ENCODE measurements at places on chromosomes 12 and 14.

DNA sequence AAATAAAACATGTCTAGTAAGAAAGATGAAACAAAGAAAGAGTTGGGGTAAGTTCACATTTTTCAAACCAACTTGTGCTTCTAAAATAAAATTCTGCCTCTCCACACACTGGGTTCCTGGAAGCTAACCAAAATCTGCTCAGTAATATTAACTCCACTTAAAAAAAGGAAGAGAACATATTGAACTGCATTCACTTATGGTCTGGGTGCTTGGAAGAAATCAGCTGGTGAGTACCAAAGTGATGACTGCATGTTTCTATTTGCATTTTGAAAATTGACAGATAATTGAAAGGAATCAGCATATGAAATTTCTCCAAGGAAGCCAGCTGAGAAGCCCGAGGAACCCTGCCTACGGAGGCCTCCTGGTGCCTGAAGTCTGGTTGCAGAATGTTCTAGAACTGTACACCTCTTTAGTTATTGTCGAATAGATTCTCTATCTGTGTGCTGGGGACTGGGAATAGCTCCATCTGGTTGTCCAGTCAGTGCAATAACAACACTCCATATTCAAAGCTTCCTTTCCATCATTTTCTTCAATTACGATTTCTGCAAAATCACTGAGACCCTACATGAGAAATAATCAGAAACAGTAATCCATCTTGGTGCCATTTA lies 836.1 kb downstream of the VRK1 start:
- no peak overlapping the region for H3K27ac ChIP-seq
- no peaks in the 10 kb centered on the region for H3K27me3 ChIP-seq
- H3K4me3 ChIP-seq: no peak overlapping the region
- DNase-seq: no peak

DNA sequence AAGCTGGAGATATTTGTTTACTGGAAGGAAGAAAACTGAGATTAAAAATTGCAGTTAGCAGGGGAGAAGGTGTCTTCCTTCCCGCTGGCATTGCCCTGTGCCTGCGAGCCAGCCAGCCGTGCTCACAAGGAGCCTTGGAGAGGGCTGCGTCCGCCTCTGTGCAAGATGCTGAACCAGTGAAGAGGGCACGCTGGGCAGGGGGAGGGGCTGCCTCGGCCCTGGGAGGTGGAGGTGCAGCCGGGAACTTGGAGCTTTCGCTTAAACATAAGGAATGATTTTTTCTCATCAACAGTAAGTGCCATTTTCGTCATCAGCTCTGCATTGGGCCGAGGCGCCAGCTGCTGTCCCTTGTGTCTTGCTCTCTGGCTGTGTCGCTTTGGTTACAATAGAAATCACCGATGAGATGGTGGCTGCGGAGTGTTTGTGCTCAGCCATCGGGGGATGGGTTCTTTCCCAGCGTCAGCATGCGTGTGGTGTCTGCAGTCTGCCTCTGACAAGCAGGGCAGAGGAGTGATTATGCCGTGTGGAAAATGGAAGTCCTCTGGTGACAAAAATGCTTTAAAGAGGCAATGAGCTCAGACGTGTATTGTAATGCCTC lies 97.3 kb downstream of the ESR2 start:
- DNase-seq: peak; percentile 47
- H3K27ac ChIP-seq: peak overlapping the region; percentile 97
- peak overlapping the region; percentile 98 for H3K4me3 ChIP-seq
- H3K4me1 ChIP-seq: peaks cover 44% of the 10 kb centered on the region
- H3K36me3 ChIP-seq: no peaks in the 10 kb centered on the region

DNA sequence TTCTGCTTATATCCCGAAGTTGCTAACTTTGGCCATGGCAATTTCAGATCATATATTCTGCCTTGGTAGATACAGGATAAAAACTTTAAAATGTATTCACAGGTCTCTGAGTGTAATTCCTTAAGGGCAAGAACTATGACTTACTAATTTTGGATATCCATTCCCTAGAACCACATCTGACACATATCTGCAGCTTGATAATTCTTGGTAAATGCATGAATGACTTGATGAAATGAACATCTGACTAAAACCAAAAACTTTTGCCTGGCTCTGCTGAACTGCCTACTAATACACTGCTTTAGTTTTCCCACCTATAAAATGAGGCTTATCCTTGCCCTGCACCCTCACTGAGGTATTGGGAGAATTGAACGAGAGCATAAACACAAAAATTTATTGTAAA lies 32.2 kb downstream of the SLC25A21 start:
- no peaks in the 10 kb centered on the region for H3K36me3 ChIP-seq
- H3K27ac ChIP-seq: no peak overlapping the region
- DNase-seq: no peak
- no peaks in the 10 kb centered on the region for H3K4me1 ChIP-seq
- H3K4me3 ChIP-seq: no peak overlapping the region

- H3K27me3 ChIP-seq: no peaks in the 10 kb centered on the region
- H3K36me3 ChIP-seq: peaks cover 7% of the 10 kb centered on the region
- DNase-seq: no peak
- H3K4me1 ChIP-seq: no peaks in the 10 kb centered on the region
- no peak overlapping the region for H3K4me3 ChIP-seq
Observed at GRCh38 chr12:28489246-28489645, 299.0 kb downstream of the CCDC91 start.

GRCh38 chr12:7833831-7834230 lies 38.9 kb downstream of the SLC2A14 start:
- no peaks in the 10 kb centered on the region for H3K4me1 ChIP-seq
- H3K27ac ChIP-seq: peak overlapping the region; percentile 42
- no peak for DNase-seq
- no peaks in the 10 kb centered on the region for H3K36me3 ChIP-seq

DNA sequence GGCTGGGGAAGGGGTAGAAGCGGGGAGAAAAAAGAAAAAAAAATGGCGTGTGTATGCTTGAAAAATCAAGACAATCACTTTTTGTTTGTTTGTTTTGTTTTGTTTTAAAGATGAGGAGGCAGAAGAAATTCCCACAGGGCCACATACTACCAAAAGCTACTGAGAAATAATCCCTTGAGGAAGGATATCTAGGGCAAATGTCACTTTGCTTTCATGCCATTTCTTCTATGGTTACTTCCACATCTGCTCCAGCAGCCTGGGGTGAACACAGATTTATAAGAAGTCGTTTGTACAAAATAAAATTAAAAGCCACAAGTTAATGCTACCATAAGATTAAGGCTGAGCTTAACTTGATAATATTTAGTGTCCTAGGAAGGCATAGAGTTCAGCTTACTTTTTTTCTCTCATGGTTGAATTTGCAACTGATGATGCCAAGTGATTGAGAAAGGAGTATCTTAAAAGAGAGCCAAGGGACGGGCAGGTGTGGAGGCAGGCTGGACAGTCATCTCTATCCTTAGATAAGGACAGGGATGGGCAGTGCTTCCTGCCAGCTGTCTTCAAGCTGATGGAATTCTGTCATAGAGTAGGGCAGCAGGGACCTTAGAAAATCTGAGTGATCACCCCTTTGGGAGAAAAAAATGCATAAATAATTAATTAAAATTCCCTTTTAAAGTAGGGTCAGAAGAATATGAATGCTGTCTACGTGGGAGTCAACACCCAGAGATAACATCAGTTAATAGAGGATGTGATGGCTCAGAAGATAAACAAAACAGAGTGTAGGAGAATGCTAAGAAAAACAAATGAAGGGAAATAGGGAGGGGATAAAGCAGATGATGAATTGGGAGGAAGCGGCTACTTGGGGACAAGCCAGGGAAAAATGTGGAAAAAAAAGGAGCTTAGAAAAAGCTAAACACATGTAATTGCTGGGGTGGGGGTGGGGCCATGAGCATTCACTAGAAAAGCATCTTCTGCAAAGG lies 57.1 kb downstream of the DYRK2 start:
- DNase-seq: no peak
- no peak overlapping the region for H3K4me3 ChIP-seq
- peaks cover 33% of the 10 kb centered on the region for H3K27me3 ChIP-seq
- H3K4me1 ChIP-seq: peaks cover 19% of the 10 kb centered on the region
- H3K27ac ChIP-seq: no peak overlapping the region

- no peak overlapping the region for H3K4me3 ChIP-seq
- H3K36me3 ChIP-seq: no peaks in the 10 kb centered on the region
- H3K27me3 ChIP-seq: peaks cover 4% of the 10 kb centered on the region
Observed at GRCh38 chr12:42946871-42947381, 357.4 kb upstream of the PRICKLE1 start.

GRCh38 chr12:468671-469389 lies 9.1 kb downstream of the B4GALNT3 start:
- no peaks in the 10 kb centered on the region for H3K36me3 ChIP-seq
- H3K4me3 ChIP-seq: no peak overlapping the region
- H3K4me1 ChIP-seq: no peaks in the 10 kb centered on the region
- no peak overlapping the region for H3K27ac ChIP-seq
- H3K27me3 ChIP-seq: peaks cover 36% of the 10 kb centered on the region

DNA sequence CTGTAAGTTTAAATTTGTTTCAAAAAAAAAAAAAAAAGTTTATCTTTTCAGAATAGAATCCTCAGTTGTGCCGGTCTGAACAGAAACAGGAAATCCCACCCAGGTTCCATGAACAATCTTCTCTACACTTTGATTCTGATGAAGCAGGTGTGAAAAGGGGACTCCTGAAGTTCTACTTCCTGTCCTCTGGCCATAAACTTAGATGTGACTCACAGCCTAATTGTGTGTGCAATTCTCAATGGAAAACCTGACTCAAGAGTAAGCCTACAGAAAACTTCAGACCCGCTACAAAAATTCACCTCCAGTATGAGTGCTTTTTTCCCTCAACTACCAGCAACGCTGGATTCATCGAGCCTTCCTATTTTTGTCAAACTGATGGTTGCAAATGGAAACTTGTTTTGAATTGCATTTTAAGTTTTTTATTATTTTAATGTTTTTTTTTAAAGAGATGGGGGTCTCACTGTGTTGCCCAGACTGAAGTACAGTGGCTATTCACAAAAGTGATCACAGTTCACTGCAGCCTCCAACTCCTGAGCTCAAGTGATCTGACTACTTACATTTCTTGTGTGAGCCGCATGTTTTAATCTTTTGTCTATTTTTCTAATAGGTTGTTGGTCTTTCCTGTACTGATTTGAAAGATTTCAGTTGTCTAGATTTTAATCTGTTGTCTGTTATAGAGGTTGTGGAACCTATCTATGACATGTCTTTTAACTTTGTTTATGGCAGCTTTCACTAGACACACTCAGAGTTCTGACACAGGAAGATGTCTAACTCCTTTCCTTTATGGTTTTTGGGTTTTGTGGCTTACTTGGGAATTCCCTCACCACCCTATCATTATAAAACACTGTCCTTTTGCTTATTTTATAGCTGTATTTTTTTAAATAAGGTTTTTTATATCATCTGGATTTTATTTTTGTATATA lies 37.6 kb downstream of the ATG14 start:
- peak overlapping the region; percentile 16 for H3K4me3 ChIP-seq
- no peaks in the 10 kb centered on the region for H3K27me3 ChIP-seq
- H3K36me3 ChIP-seq: peaks cover 43% of the 10 kb centered on the region
- peaks cover 6% of the 10 kb centered on the region for H3K4me1 ChIP-seq

DNA sequence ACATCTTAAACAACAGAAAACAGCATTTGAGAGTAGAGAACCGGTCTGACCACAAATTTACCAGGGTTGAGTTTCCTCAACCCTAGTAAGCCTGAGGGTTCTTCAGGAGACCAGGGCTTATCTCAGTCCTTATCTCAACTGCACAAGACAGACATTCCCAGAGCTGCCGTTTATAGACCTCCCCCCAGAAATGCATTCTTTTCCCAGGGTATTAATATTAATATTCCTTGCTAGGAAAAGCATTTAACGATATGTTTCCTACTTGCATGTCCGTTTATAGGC lies 12.3 kb downstream of the TMEM117 start:
- peaks cover 13% of the 10 kb centered on the region for H3K4me1 ChIP-seq
- peaks cover 31% of the 10 kb centered on the region for H3K36me3 ChIP-seq
- DNase-seq: no peak
- H3K27ac ChIP-seq: no peak overlapping the region
- H3K27me3 ChIP-seq: no peaks in the 10 kb centered on the region
- H3K4me3 ChIP-seq: no peak overlapping the region

- DNase-seq: no peak
- H3K4me3 ChIP-seq: no peak overlapping the region
- no peak overlapping the region for H3K27ac ChIP-seq
Observed at GRCh38 chr12:26133521-26133920, 8.7 kb upstream of the BHLHE41 start.

- no peak for DNase-seq
- no peak overlapping the region for H3K4me3 ChIP-seq
- no peaks in the 10 kb centered on the region for H3K4me1 ChIP-seq
- no peak overlapping the region for H3K27ac ChIP-seq
- no peaks in the 10 kb centered on the region for H3K36me3 ChIP-seq
- H3K27me3 ChIP-seq: no peaks in the 10 kb centered on the region
Observed at GRCh38 chr12:41459111-41459905, 271.2 kb downstream of the PDZRN4 start.

- H3K27me3 ChIP-seq: no peaks in the 10 kb centered on the region
- no peak overlapping the region for H3K4me3 ChIP-seq
- peak overlapping the region; percentile 70 for H3K27ac ChIP-seq
- H3K36me3 ChIP-seq: peaks cover 47% of the 10 kb centered on the region
Observed at GRCh38 chr14:24236689-24237462, 4.1 kb downstream of the GMPR2 start.

DNA sequence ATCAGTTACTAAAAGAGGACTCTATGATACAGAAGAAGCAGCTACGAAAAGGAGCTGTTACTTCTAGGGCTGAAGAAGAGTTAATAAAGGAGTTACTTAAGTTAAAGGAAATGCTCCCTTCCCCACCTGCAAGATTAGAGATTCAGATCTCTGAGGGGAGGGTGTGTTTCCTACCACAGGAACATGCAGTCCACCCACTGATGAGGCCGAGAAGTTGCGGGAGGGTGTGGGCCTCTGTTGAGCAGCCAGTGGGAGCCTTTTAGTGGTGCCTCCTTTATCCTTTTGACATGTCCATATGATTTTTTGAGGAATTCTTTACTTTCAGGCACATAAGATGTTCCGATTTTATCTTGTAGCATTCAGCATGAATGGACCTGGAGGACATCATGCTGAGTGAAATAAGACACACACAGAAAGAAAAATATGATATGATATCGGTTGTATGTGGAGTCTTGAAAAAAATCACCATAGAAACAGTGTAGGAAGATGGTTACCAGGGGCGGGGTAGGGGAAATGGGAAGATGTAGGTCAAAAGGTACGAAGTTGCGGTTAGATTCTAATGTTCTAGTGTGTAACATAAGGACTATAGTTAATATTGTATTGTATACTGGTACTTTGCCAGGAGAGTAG lies 4.4 kb upstream of the M6PR start:
- no peak overlapping the region for H3K27ac ChIP-seq
- H3K4me3 ChIP-seq: no peak overlapping the region
- no peaks in the 10 kb centered on the region for H3K27me3 ChIP-seq
- H3K4me1 ChIP-seq: peaks cover 9% of the 10 kb centered on the region
- peaks cover 34% of the 10 kb centered on the region for H3K36me3 ChIP-seq

DNA sequence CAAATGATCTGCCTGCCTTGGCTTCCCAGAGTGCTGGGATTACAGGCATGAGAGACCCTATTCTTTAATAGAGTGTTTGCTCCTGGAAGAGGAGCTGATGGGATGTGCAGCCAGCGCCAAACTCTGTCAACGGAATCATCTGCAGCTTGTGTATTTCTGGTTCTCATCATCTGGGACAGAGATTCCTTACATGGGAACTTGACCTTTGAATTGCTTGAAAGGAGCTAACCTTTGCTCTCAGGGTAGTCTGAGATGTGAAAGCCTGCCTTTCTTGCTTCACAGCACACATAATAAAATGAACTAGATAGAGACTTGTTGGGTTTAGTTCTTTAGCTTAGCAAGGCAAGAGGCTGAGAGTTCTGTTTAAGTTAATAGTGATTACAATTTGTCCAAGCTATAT lies 120.0 kb downstream of the OTOGL start:
- H3K27me3 ChIP-seq: no peaks in the 10 kb centered on the region
- no peaks in the 10 kb centered on the region for H3K36me3 ChIP-seq
- peaks cover 1% of the 10 kb centered on the region for H3K4me1 ChIP-seq
- H3K27ac ChIP-seq: no peak overlapping the region

- DNase-seq: no peak
- no peaks in the 10 kb centered on the region for H3K4me1 ChIP-seq
- H3K36me3 ChIP-seq: no peaks in the 10 kb centered on the region
- H3K27ac ChIP-seq: no peak overlapping the region
Observed at GRCh38 chr12:105916760-105917039, 222.1 kb downstream of the NUAK1 start.
